NCI-H446 (cell line): ENCODE measurements at places on chromosomes 5 and 9.

DNA sequence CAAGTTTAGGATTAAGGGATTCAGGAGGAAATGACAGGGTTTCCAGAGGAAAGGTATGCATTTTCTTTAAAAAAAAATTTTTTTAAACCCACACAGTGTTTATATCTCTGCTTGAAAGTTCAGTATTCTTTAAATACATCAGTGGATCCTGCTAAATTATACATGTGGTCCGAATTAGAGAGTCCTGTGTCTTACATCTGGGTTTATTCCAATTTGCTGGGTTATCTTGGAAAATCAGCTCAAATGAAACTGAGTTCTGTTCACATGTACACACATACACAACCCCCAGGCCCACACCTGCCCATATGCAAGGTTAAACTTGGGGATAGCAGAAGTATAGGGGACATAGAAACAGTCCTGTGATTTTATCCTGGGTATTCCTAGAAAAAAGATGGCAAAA is 493.7 kb downstream of the ZNF608 start:
- DNase-seq: no peak

DNA sequence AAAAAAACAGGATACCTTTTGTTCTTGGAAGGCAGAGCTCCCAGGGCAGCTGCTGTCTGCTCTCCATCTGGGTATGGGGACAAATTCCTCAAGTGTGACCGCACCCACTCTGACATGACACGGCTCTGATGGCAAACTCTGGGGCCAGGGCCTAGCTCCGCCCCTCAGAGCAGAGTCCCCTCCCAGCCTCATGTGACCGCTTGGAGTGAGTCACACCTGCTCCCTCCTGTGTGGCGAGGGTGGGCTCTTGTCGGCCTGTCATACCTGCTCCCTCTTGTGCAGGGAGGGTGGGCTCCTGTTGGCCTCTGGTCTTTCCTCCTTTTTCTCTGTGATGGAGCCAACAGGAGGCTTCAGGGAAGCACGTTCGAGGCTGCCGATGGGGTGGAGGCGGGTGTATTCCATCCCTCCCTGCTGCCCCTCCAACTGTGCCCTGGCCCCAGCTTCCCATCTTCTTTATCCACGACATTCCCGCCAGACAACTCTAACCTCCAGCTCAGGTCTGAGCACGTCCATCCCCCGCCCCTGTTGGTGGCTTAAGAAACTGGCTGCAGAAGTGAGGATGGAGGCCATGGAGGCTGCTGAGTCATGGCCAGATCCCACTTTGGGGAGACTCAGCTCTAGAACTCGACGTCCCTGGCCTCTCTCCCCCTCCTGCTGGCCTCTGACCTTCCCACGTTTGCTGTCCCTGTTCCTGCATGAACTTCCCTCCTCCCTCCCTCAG is 65.3 kb downstream of the OLFM1 start:
- DNase-seq: no peak

GRCh38 chr5:140038373-140038957 is 4.6 kb downstream of the NRG2 start:
- DNase-seq: no peak

GRCh38 chr5:122500245-122501088 is 188.4 kb downstream of the SNCAIP start:
- DNase-seq: peak; percentile 45

DNA sequence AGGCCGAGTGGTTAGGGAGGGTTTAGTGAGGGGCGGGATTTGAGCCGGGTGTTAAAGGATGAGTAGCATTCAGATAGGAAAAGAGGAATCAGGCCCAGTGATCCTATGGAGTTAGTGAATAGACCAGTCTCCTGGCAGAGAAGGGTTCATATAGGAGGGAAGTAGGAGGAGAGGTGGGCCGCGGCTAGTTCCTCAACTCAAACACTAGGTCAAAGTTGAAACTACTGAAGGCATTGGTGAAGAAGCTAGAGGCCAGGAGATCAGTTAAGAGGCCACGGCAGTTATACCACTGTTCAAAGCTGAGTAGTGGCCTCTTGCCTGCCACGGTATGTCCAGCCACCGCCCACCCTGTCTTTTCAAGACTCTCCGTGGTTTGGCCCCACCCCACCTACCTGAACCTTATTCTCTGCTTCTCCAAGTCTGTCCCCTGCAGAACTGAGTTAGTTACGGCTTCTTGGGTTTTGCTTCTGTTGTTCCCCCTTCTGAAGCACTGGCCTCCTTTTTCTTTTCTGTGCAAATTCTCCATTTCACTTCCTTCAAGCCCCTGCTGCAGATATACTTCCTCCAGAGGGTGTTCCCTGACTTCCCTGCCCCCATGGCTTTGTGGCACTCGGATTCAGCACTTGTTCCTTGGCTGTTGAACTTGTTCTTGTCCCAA is 1.8 kb downstream of the ZBTB34 start:
- DNase-seq: no peak

- DNase-seq: peak; percentile 13
These were observed 639 bp downstream of the AMACR start for GRCh38 chr5:34007201-34007620.

- no peak for DNase-seq
These were observed 8.8 kb upstream of the C5orf15 start for GRCh38 chr5:133977161-133977787.

DNA sequence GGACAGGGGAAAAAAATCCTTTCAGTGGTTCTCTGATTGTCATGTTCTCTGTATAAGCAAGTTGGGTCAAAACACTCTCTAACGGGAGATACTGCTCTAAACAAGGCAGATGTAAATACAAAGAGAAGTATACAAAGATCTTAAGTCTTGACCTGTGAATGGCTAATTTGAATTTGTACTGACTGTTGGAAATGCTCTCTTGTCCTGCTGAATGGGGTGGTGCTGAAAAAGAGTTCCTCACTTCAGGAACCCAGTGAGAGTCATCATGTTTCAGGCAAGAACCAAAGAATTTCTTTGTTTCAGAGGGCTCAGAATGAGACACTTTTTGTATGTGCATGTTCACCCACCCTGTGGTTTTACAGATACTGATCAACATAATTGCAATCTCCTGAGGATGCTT is 461.0 kb downstream of the NR2F1-AS1 start:
- no peak for DNase-seq

DNA sequence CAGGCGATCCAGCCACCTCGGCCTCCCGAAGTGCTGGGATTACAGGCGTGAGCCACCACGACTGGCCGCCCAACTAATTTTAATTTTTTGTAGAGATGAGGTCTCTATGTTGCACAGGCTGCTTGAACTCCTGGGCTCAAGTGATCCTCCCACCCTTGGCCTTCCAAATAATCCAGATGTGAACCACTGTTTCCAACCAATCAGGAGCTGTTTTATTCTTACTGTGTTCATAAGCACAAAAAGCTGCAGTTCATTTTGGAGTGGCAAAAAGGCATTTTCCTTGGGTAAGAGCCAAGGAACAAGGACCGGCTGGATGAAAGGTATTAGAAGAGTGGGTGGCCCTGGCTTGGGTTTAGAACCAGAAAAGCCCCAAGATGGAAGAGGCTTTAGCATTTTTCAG is 5.2 kb upstream of the SLC27A4 start:
- DNase-seq: no peak

DNA sequence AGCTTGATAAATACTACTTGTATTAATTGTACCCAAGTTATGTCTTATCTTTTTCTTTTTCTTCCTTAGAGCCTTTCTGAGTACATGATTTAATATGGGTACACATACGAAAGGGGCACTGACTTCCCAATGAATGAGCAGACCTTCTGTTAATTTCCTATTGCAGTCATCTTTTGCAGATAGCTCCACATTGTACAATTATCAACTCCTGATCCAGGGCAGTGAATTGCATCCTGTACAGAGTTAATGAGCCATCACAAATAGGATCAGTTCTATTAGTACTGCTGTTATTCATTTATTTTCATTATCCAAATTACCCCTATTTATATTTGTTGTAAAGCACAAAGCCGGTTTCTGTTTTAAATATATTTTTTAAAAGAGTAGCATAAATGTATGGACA is 105.6 kb downstream of the ADAMTSL1 start:
- DNase-seq: no peak
